ENCODE measurements at places on chromosomes 2 and 18. TPM values are rescaled to one million over a fixed set of nuclear protein-coding genes. Genes with fewer than 3 reads are reported as not detected.

The CYP27C1 gene
- polyA plus RNA-seq: not detected

The SLC19A3 gene
- not detected for polyA plus RNA-seq

The ERMN gene
- polyA plus RNA-seq: 0.20 TPM

The DNAJC5G gene
- polyA plus RNA-seq: not detected

- DNase-seq: no peak
These were observed 120.0 kb upstream of the SNTG2 start for GRCh38 chr2:830419-831224.

DNA sequence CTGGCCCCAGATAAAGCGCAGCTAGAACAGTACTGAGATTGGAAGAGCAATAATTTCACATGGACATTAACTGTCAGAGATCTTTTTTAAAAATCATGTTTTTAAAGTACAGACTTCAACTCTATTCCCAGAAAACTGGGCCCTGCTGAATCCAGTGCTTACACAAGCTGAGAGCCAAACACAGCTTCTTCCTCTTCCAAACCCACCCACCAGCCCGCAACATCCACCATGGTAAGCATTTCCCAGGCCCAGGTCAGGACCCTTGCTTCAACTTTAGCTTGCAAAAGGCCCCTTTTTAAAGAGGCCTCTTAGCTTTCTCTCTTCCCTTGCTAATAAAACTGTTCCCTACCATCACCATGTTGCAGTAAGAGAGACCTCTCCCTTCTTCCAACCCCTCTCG, 2.1 kb downstream of the AAK1 start:
- DNase-seq: no peak

DNA sequence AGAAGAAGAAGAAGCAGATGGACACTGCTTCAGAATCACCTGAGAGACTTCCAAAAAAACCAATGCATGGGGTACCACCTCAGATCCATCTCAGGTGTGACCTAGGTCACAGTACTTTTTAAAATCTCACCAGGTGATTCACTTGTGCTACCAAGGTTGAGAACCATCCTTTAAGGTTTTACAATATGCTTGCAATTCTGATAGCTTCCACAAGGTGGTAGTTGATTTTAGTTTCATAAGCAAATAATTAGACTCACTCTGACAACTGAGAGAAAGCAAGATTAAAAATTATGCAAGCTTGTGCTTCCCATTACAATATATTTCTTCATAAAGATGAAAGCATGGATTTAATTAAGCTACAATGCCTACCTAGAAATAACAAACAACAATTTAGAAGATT, 355.1 kb downstream of the EN1 start:
- DNase-seq: no peak

DNA sequence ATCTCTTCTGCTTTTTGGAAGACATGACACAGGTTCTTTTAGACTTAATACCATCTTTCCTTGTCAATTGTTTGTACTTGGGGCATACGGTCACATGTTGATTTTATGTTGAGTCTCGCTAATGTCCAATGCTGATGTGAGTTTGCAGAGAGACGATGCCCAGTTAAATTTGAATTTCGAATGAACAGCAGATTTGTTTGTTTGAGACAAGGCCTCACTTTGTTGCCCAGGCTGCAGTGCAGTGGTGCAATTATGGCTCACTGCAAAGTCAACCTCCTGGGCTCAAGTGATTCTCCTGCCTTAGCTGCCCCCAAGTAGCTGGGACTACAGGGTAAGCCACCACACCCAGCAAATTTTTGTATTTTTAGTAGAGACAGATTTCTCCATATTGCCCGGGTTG, 473.5 kb downstream of the RIT2 start:
- DNase-seq: no peak

The CHST9 gene
- not detected for polyA plus RNA-seq

- no peak for DNase-seq
These were observed 374.3 kb downstream of the TMX3 start for GRCh38 chr18:68340606-68341005.

The UGT1A3 gene
- not detected for polyA plus RNA-seq

The GPC1 gene
- 0.17 TPM for polyA plus RNA-seq

The SGPP2 gene
- polyA plus RNA-seq: 2.2 TPM

The REEP1 gene
- polyA plus RNA-seq: not detected

DNA sequence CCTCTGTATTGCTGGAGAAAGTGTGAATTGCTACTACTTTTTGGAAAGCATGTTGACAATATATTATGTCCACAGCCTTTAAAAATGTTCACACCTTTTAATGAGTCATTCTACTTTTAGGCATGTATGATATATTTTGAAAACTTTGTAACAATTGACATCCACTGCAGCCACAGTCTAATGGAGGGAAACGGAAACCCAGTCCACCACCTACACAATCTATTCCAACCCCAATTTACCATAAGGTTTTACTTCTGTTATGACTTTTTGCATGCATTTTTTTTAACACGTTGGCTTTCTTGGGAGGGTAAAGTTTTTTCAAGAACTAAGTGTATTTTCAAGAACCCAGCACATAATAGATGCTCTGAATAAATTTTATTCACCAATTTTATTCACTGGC, 38.5 kb upstream of the ATP8B1 start:
- no peak for DNase-seq

GRCh38 chr2:236673823-236674185, 104.2 kb downstream of the ACKR3 start:
- DNase-seq: no peak

DNA sequence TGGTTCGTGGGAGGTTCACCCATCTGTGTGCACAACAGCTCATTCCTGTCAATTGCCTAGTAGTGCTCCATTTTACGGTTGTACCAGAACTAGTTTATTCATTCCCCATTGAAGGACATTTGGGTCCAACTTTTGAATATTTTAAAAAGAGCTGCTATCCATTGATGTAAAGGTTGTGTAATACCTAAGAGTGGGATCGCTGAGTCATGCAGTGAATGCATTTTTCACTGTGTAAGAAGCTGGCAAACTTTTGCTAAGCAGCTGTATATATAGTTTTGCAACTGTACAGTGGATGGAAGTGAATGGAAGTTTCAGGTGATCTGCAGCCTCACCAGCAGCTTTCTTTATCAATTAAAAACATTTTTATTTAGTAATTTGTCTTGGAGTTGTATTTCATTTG, 104.5 kb downstream of the DCDC2C start:
- DNase-seq: no peak

DNA sequence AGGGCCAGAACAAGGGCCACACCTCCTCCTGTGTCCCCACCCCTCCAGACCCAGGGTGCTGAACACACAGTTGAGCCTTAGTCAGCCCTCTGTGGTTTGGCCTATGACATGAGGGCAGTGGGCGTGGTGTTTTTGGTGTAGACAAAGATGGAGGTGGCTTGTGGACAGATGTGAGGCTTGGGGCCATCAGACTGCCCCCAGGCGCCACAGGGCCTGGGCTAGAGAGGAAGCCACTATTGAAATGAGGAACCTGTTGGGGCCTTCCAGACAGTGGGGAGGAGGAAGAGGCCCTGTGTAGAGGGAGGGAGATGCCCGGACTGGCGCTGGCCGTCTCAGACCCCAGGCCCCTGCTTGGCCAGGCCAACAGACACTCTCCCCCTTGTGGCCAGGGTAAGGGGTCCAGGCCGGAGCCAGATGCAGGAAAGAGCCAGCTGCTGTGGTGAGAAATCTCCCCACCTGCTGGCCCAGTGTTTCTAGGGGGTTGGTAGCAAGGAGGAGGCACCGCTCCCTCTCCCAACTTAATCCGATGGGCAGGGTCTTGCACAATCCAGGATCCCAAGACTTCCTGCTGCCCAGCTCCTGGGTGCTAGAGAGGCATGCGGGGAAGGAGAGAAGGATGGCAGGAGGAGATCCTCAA, 53.8 kb downstream of the SMAD7 start:
- no peak for DNase-seq

DNA sequence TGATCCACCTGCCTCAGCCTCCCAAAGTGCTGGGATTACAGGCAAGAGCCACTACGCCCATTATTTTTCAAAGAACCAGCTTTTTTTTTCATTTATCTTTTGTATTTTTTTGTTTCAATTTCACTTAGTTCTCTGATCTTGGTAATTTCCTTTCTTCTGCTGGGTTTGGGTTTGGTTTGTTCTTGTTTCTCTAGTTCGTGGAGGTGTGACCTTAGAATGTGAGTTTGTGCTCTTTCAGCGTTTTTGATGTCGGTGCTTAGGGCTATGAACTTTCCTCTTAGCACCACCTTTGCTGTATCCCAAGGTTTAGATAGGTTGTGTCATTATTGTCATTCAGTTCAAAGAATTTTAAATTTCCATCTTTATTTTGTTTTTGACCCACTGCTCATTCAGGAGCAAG, 86.7 kb upstream of the MSTN start:
- DNase-seq: no peak

GRCh38 chr18:32915516-32915915, 142.7 kb upstream of the KLHL14 start:
- no peak for DNase-seq

GRCh38 chr18:12686100-12686499, 16.4 kb downstream of the CEP76 start:
- no peak for DNase-seq

DNA sequence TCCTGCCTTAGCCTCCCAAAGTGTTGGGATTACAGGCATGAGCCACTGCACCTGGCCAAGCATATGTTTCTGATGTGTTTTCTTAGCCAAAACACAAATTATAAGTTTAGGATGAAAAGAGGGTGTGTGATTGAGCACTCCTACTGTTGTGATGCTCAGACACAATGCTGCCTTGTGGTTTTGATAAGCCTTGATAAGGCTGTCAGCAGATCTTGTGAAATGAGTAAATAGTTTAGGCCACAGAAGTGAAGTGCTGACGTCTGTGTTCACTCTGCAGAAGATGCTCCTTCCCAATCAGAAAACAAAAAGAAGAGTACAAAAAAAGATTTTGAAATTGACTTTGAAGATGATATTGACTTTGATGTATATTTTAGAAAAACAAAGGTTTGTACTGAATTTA, 24.3 kb downstream of the NCAPH start:
- DNase-seq: peak; percentile 28

DNA sequence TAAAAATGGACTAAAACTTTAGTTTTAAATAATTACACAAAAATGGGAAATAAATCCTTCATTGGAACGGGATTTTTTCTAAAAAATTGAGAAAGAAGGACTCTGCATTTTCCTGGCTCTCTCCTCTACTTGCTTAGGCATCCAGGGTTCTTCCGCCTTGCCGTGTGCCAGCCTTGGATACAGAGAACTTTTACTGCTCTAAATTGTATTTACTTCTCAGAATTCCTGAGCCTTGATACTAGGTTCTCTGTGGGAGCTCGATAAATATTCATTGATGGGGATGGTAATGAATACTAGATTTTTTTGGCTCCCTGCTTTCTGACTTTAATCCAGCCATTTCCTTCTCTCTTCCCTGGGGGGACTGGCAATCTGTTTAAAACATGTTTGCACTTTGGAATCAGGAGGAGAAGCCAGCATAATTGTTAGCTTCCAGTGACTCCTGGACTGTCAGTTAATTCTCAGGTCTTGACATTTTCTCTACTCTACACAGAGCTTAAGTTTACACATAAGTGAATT, 746.1 kb upstream of the LRRTM1 start:
- DNase-seq: no peak

The FAM237A gene
- not detected for polyA plus RNA-seq

DNA sequence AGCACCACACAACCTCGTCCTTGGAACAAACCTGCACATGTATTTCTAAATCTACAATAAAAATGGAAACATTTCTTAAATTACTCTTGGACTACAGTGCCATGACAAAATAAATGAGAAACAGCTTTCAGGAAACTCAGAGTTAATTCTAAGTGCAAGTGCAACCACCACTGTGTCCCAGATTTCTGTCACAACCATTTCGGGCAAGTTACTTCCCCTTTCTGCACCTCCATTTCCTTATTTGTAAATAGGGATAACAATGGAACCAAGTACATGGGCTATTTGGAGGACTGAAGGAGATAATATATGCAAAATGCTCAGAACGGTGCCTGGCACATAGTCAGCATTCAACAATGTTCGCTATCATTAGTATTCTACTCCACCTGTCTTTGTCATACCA, 93.2 kb downstream of the CACNB4 start:
- no peak for DNase-seq

The LIMS2 gene
- 3.1 TPM for polyA plus RNA-seq

The CYP1B1 gene
- not detected for polyA plus RNA-seq

DNA sequence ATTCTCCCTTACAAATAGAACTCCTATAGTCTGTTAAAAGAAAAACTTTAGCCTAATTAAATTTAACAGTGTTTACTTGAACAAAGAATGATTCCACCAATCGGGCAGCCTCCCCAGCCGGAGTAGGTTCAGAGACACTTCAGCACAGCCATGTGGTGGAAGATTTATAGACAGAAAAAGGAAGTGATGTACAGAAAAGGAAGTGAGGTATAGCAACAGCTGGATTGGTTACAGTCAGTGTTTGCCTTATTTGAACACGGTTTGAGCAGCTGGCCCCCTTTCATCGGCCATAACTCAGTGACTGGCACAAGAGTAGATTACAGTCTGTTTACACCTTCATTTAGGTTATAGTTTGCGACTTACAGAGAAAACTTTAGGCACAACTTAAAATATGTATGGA, 2.1 kb upstream of the SKA1 start:
- DNase-seq: no peak

- DNase-seq: no peak
These were observed 173.4 kb downstream of the ANAPC1 start for GRCh38 chr2:111710613-111711012.

- DNase-seq: no peak
These were observed 199.1 kb upstream of the CHAC2 start for GRCh38 chr2:53568469-53568868.

DNA sequence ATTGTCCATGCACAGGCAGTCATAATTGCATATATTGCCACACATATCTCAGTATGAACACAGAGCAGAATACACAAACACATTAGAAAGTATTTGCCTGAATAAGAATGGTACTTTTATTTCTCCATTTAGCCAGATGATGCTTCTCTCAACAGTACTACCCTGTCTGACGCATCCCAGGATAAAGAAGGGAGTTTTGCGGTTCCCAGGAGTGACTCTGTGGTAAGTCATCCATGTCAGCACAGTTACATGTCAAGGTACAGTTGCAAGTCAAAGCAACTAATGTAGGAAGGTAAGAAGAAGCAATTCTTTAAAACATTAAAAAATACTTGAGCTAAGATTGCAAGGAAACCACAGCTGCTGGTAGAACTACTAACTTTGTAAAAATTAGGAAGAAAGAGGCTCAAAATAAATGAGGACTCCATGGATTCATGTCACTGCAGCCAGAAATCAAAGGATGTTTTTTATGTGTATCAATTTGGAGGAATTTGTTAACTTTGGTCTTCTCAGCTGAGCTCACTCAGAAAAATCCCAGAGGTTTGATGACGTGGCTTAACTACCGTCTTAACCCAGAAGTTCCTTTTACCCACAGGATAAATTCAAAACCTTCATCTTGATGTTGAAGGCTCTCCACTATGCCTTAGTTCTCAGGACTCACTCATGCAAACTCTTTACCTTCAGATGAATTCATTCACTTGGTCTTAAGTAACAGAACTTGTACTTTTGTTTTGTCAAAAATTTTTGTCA, 130.3 kb downstream of the ARHGAP28 start:
- DNase-seq: no peak
